BJ (cell line): ENCODE measurements at places on chromosomes 3 and 15.

GRCh38 chr15:50071551-50072258, 47.3 kb downstream of the ATP8B4 start:
- DNase-seq: no peak

- DNase-seq: no peak
Measured at GRCh38 chr3:117786349-117786748, 1076.8 kb downstream of the TUSC7 start.

- DNase-seq: peak; percentile 62
Measured at GRCh38 chr3:8741581-8742261, 8.1 kb downstream of the CAV3 start.

GRCh38 chr3:35500641-35501350, 138.5 kb upstream of the ARPP21 start:
- no peak for DNase-seq

DNA sequence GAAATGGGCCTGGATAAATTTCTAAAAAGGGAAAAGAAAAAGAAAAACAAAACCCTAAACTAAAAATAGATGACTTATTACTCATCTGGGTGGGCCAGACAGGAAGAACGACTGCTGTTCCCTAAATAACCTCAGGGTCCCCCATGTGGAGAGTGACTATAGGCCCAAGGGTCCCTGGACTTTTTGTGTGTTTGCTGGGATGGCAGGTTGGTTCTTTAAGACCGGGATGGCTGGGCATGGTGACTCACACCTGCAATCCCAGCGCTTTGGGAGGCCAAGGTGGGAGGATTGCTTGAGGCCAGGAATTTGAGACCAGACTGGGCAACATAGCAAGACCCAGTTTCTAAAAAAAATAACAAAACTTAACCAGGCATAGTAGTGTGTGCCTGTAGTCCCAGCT, 43.8 kb upstream of the TRA2B start:
- no peak for DNase-seq

DNA sequence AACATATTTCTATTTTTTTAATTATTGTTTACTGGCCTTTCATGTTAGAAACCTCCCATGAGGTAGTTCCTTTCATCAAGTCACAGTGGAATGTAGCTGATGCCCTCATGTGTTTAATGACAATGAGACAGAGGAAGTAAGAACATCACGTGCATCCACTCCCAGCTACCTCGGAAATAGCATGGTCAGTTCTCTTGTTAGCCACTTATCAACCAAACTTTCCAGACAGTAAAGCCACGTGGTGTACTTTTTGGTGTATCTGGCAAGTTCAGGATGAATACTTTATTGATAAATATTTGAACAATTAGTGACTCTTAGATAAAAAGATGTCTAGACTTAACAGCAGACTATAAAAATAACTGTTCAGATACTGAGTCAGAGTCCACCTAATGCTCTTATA, 781.7 kb downstream of the MECOM start:
- no peak for DNase-seq

DNA sequence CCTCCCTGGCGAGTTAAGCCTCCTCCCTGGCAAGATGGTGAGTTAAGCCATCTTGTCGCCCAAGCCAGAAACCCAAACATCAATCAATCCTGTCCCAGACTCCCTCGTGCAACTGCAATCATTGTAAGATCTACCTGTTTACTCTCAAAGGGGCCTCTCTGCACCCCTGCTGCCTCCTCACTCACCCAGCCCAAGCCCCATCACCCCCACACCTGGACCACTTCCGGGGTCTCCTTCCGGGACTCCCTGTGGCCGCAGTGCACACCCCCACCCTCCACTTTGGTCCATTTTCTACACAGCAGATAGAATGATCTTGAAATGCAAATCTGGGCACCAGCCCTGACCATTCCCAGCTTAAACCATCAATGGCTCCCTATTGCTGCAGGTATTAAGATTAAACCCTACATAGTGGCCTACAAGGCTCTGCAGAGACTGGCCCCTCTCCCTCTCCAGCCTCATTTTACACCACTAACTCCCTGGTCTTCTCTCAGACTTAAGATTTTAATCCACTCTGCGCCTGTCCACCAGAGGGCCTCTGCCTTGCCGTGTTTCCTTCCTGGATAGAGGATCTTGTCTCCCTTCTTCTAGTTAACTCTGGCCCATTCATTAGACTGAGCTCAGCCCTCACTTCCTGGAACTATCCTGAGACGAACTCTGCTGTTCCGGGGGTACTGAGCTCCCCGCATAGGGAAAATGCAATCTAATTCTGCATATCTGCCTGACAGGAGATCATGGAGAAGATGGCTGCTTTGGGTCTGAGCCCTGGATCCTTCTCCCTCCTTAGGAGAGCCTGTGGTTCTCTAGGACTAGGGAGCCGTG, 41.9 kb upstream of the SLC6A1 start:
- DNase-seq: no peak

DNA sequence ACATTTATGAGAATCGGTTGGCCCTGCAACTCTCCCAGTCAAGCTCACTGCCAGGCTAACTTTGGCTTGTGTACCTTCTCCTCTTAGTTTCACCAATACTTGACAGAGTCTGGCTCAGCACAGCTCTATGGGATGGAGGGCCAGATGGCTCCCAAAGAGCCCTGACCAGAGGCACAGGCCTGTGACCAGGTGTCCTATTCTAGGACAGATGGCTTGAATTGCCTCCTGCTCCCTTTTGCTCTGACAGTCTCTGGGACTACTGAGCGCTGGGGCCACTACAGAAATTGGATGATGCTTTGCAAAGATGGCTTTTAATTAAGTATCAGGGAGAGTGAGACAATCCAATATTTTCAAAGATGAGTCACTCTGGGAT, 10.3 kb upstream of the ARID3B start:
- DNase-seq: no peak

DNA sequence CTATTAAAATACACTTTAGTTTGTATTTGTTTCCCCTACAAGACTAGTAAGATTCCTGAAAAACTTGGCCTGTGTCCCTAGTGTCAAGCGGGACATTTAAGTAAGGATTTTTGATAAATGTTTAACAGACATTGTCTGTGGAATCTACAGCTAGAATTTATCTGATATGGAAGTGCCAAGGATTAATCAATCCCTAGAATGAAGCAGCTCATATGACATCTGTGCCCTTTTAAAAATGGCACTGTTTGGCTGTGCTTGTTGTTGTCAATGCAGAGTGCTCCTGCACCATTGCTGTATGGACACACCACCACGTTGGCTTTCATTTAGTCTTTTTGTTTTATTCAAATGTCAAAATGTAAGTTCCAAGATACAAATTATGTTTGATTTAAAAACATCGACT, 14.3 kb upstream of the PDCD7 start:
- DNase-seq: no peak

DNA sequence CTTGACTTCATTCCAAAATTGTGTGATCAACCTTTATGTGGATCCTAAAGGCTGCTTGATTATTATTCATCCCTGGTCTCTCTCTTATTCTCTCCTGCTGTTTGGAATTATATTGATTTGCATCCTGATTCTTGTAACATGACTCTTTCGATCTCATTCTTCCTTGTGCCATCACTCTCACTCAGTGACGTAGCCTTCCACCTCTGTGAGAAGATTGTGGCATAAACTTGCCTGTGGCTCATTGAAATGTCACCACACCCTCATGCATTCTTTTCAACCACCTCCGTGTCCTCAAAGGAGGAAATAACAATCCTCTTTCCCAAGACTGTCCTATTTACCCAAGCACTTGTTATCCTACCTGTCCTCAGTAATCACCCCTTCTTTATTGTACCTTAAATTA, 41.3 kb upstream of the GCNT3 start:
- DNase-seq: no peak

DNA sequence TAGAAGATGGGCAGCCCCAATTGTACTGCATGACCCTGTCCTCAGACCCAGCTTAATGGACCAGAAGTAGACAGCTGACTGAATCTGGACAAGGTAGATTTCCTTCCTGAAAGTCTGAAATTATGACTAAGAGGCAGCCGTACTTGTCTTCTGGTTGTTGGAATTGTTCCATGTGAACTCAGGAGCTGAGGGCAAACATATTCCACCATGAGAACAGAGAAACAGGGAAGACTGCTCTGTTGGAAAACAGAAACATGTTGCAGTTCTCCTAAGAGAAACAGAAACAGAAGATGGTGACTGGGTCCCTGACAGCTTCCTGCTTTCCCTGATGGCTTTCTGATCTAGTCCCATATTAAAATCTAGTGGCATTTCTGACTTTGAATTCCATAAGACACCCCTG, 24.1 kb downstream of the POPDC2 start:
- no peak for DNase-seq

- no peak for DNase-seq
Measured at GRCh38 chr15:51793521-51794305, 35.7 kb upstream of the TMOD3 start.

DNA sequence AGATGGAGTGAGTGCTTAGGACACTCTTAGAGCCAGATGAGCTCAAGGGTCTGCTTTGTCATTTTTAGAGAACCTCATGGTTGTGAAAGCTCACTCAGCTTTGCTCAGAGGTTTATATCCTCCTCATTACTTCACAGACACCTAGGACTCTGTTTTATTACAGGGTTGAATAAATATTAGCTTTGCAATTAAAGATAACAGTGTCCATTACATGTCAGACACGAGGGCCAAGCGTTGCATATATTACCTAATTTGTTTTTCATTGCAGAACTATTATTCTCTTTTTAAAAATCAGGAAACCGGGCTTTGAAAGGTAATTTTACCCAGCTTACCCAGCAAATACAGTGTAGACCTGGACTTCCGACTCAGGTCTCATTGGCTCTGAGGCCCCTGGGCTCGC, 16.1 kb downstream of the MAP6D1 start:
- no peak for DNase-seq

GRCh38 chr3:123789760-123790159, 94.4 kb downstream of the MYLK start:
- peak; percentile 94 for DNase-seq

- DNase-seq: no peak
Measured at GRCh38 chr3:110164632-110165369, 827.5 kb upstream of the DPPA4 start.

DNA sequence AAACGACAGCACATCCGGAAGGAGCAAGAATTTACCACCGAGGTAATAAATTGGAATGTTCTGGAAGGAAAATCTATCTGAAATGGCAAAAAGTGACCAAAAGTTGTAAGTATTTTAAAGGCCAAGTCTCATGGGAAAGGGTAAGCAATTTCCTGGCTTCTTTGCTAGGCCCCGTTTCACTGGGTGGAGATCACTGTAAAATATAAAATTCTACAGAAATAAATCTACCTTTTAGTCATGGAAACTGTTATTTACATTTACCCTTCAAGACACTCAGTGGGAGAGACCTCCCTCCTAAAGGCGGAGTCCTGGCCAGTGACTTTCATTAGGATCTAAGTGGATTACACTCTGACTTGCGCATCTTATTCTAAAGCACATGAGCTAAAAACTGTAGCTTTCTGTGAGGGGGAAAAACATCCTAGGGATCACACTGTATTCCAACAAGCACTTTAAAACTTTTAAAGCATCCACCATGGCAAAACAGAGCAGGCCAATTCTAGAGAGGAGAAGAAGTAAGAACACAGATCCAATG, 28.8 kb downstream of the LYZL4 start:
- no peak for DNase-seq

- no peak for DNase-seq
Measured at GRCh38 chr3:186254676-186255650, 107.1 kb downstream of the DGKG start.

DNA sequence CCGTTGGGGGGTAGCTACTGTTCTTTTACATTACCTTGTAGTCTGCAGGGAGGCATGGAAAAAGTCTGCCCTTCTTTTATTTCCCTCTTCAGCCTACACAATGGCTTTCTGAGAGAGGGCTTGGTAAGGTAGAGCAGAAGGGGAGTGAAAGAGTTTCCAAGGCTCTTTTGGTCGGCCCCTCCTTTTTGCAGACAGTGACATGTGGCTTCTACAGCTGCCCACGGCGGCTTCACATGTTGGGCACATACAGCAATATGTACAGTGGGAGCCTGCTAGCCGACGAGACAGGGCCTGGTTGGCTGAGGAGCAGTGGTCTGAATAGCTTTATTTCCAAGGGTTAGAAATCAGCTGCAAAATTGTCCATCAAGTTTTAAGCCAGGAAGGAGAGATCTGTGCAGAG, 4.0 kb downstream of the INAFM2 start:
- no peak for DNase-seq

DNA sequence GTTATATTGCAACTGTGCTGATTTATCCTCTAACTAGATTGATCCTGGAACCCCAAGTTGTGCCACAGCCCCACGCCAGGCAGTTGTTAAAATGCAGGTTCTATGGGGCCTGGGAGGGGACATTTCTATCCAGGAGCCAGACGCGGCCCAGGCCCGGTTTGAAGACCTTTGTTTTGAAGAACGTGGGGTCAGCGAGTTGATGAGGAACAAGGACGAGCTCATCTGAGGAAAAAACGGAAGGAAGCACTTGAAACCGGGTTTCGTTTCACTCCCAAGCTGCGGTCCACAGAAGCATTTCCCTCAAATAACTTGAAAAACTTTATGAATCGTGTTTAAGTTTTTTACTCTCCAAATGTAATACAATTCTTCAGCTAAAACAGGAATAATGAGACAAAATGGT, 76.4 kb downstream of the CHSY1 start:
- DNase-seq: no peak

DNA sequence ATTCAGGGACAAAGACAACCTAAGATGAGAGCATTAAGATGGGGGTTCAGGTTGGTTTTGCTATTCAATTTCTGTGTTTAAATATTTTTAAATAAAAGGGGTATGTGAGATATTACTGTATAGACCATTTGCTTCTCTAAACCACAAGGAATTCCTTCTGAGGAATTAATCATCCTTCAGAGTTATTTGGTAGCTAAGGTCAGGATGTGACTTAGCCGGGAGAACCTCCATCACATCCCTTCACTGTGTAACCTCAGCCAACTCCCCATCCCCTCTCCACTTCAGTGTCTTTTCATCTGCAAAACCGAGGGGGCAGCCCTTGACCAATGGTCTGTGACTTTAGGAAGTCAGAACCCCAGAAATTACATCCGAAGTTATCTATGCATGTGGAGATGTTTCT, 48.7 kb upstream of the SKOR1 start:
- DNase-seq: no peak

GRCh38 chr3:184815046-184815930, 3.3 kb downstream of the VPS8 start:
- DNase-seq: peak; percentile 24

GRCh38 chr3:192106543-192106942, 620.8 kb downstream of the FGF12 start:
- no peak for DNase-seq

- DNase-seq: no peak
Measured at GRCh38 chr3:126459763-126460127, 15.9 kb downstream of the ZXDC start.

DNA sequence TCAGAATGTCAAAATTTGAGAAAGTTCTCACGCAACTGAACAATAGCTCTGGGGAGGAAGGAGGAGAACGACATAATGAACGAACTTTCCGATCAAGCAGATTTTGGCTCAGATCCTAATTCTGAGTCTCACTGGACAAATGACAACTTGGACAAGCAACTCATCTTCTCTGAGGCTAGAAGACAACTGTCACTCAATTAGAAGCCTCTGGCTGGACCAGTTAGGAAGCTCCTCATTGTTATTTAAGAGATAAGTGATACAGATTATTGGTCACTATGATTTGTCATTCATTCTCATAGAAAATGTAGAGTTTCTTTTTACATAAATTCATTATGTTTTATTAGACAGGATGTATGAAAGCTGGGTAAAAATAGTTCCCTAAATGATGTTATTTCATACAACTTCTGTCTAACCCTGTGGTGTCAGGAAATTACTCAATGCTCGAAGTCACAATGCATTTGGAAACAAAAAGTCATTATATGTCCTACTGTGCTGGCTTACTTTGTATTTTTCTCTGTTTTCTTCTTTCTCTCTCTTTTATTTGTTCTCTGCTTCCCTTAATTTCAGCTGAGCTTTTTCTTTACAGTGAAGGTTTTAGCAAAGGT, 11.0 kb upstream of the C3orf49 start:
- no peak for DNase-seq
